ENCODE measurements at places on chromosomes 6 and 20.

DNA sequence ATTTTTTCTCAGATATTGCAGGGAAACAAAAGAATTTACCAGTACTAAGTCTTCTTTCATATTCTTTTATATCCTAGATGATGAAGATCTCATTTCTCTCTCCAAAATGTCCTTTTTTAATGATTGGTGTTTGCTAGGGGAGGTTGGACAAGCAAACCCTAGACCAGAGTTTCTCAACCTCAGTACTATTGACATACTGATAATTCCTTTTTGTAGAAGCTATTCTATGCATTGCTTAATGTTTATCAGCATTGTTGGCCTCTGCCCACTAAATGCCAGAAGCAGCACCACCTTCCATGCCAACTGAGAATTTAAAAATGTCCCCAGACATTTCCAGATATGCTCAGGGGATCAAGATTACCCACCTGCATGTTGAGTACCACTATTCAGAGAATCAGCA lies 14.4 kb upstream of the TFAP2B start:
- no peak for DNase-seq

GRCh38 chr6:116954938-116955337 lies 77.9 kb downstream of the RFX6 start:
- DNase-seq, result no peak

DNA sequence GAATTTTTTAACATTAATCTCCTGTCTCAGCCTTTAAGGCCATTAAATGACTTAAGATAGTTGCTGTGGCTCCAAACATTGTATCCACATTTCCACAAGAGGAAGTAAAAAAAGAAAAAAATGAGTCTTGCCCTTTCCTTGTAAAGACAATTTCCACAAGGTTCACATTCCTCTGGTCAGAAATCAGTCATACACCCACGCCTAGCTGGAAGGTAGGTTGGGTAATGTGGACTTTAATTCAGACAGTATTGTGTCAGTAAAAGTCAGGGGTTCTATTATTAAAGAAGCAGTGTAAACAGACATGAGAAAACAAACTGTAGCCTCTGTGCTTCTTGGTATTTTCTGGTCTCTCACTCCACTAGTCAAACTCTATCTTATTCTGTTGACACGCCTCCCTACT lies 682.0 kb downstream of the GRIK2 start:
- DNase-seq, result no peak

DNA sequence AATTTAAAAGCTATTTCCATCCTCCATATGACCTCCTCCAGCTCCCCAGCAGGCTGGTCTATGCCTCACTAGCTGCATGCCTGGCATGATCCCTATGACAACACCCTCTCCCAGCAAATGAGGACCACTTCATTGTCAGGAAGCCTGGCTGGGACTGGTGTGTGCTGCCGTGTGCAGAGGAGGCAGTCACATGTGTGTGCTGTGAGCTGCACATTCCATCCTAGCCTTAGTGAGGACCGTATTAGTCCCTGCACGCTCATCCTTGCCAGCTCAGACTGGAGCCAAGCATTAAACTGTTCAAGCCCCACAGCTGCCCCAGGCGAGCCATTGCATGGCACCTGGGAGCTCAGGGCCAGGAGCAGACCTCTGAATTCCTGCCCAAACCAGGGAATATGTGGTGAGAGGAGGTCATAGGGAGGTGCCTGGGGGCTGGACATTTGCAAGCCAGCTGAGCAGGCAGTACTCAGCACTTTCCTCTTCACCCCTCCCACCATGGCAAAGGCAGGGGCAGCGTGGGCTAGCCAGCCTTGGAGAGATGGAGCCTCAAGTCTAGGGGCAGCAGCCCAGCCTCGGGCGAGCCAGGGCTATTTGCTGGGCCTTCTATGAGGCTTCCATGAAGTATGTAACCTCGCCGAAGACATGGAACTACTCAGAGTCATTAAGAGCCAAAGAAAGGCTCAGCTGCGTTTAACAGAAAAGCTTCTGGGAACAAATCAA lies 8.7 kb upstream of the CCN5 start:
- peak; percentile 53 for DNase-seq

DNA sequence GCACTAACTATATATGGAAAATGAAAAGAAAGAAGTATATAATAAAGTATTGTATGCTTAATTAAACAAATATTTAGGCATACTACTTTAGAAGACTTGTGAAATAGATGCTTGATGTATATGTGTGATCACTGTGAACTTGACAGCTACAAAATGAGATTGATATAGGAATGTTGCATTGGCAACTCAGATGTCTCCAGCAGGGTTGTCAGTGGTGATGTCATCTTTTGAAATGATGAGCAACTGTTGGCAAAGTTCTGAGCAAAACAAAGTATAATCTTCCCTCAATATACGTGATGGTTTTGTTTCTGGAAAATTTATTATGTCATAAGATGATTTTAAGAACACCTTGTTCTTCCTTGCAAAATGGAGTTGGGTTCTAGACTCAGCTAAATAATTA lies 133.8 kb downstream of the ARID1B start:
- no peak for DNase-seq

GRCh38 chr6:33249732-33250630 lies 21.7 kb downstream of the VPS52 start:
- DNase-seq, result no peak

DNA sequence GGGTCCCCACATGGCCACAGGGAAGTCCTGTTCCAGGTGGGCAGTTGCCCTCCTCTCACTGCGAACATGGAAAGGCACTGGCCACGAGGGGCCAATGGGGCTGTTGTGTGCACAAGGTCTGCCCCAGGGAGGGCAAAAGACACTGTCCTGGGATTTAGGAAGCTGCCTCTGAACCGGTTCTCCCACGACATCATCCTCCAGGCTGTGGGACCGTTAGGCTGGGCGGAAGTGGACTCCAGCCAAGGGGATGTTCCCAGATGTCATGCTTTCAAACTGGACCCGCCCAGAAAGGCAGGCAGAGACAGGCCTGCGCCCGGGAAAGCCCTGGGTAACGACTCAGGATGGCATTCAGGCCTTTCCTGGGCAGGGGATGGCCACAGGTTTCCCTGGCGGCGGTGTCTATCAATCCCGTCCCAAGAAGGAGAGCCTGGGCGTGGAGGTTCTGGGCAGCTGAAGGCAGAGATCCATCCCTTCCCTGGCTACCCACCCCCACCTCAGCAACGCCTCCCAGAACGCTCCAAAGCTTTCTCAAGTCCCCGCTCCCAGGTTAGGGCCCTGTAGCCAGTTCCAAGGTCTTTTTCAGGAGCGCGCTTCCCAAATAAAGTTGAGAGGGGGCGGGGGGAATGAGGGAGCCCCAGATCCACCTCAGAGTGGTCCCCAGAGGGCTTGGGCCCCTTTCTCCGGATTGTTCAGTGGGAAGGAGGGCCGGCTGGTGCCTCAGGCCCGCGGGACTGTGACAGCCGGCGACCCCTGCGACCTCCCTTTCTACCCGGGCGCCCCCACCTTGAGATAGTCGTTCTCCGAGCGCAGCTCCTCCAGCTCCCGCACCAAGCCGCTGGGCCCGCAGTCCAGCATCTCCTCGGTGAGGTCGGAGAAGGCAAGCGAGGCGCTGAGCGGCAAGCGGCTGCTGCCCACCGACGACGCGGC lies 13.8 kb upstream of the TLDC2 start:
- DNase-seq, result peak; percentile 67

GRCh38 chr6:164554700-164555476 lies 754.5 kb downstream of the C6orf118 start:
- DNase-seq, result no peak

DNA sequence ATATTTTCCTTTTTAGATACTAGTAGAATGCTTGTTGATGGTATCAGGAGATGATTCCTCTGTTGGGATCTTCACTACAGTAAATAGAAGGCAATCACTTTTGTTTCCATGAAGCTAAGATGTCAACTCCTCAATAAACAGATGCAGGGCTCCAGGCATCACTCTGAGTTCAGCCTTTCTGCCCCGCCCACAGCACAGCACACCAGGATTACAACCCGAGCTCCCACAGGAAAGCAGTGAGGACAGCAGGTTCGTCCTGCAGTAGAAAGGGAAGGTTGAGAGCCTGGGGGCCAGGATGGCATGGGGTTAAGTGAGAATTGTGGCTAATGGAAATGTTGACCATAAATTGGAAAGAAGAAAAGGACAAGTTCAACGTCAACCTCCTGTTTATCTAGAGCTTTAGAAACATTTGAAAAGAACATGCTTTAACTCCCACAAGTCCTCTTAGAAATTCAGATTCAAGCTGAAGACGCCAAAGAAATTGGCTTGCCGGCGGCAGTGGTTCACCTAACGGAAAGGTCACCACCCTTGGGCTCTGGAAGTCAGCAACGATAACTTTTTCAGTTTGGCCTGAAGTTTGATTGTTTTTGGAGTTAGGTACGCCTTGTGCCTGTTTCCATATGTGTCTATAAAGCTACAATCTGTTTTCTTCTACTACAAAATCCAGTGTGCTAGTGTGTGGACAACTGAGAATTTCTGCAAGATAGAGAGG lies 144.4 kb upstream of the PDE10A start:
- DNase-seq, result no peak

GRCh38 chr20:56442389-56443365 lies 25.8 kb upstream of the RTF2 start:
- no peak for DNase-seq

DNA sequence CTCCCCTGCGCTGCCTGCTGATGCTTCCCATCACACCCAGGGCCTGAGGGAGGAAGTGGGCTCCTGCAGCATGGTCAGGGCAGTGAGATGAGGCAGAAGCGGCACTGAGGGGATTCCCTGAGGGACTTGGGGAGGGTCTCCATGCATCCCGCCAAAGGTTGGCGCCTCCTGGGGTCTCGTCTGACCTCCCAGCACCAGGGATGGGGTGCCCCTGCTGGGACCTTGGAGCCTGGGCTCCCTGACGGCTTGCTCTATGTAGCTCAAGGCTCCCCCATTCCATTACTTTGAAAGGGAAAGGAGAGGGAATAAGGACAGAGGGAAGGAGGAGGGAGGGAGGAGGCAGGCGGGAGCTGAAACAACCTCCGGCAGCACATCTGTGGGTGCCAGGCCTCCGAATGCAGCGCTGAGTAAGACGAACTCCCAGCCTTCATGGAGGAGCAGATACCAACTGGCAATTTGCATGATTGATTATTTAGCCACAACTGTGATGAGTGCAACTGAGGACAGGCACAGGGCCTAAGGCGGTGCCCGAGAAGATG lies 259.3 kb downstream of the ERMARD start:
- peak; percentile 39 for DNase-seq

DNA sequence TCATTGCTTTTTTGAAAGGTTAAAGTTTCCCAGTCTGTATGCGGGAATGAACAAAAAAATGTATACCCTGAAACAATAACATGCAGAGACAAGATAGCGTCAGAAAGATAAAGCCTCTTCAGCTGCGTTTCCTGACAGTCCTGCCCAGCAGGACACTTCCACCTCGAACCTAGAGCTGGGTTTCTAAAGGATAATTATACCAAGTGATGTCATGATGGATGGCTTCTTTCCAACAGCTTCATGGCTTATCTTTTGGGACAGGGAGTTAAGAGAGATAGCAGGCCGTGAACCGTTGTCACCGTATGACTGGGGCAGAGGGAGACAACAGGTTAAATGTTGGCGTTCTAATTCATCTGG lies 267.6 kb upstream of the SGK1 start:
- DNase-seq, result no peak

DNA sequence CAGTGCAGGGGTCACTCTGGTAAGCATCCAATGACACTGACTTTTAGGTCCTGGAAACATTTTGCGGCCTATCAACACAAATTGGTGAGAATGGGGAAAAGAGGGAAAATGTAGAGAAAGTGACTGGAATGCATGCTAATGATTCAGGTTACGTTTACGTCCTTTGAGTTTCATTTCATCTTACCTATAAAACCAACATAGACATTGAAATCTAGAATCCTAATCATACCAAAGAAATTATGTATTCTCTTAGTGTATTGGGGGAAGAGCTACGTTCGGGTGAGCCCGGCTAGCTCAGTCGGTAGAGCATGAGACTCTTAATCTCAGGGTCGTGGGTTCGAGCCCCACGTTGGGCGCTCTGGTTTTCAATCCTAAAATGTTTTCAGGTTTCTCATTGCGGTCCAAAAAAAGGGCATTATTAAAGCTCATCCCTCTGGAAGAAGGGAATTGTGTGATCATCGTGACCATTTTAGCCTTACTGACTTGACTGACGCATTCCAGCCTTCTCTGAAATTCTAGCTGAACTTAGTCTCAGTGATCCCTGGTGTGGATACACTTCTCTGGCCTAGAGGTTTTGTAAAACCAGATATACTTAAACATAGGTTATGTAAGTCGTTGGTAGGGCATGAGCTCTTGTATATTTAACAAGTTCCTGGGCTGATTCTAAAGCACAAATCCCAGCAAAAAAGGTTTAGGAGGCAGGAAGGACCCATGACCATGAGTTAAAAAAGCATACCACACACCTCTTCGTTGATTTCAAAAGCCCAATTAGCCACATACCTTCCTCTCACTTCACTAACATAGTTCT lies 18.3 kb downstream of the HMGN4 start:
- peak; percentile 55 for DNase-seq

GRCh38 chr6:35543459-35544193 lies 30.9 kb upstream of the TULP1 start:
- no peak for DNase-seq

GRCh38 chr6:52644253-52644652 lies 26.7 kb upstream of the TMEM14A start:
- DNase-seq, result no peak

- DNase-seq, result no peak
Observed at GRCh38 chr20:58087562-58087858, 140.9 kb downstream of the ANKRD60 start.

All from retina (tissue), 1 donor.